ENCODE measurements at places on chromosomes 3 and 15.

DNA sequence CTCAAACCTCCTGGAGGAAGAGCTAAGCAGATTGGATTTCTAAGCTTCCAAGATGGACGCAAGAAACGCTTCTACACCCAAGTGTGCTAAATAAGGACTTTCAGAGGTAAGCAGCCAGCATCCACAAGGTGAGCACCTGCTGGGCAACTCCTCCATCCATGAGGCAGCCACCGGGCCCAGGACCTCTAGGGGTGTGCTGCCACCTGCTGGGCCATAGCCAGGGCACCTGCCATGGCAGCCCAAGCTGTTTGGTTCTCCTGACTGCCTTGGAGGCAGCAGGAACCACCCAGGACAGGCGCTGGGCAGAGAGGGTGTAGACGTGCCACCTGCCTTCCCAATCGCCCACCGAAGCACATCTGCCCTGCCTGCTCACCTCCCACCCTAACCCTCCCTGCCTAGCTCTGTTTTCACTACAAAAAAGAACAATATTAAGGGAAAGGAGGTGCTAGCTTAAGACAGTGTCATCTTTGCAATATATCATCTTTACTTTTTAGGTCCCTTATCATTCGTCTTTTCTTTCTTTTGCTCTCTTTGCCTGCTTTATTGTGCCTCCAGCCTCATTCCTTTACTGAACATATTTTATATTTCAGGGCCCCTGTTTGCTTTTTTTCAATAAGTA is 12.9 kb downstream of the C15orf62 start:
- peak; percentile 67 for DNase-seq

- DNase-seq = no peak
These were observed 176.5 kb upstream of the LYSMD4 start for GRCh38 chr15:99909592-99910295.

DNA sequence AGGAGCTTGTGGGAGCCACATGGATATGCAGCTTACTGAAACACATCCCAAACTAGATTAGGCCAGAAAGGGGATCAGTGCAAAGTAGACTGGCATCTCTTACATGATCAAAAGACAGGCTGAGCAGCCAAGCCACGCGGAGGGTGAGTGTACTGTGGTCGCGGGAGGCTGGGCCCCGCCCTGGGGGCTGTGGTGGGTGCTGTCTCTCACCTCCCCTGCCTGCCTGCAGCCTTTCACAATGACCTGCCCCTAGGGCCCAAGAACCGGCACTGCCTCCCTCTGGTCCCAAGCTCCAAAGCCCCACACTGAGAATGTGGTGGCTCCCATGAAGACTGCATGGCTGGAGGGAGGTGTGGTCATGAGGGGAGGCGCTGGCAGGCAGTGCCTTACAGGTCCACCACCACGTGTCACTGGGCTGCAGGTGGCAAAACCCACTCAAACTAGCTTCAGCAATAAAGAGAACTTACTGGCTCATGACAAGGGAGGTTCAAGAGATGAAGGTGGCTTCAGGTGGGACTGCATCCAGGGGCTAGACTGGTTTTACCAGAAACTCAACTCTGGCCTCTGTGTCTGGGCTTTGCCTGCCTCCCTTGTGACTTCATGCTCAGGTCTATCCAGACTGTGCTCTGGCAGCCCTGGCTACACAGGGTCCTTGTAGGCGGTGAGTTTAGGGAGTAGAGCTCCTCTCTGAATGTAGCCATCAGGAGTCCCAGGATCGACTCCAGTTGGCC is 27.4 kb upstream of the PLXND1 start:
- DNase-seq = no peak

DNA sequence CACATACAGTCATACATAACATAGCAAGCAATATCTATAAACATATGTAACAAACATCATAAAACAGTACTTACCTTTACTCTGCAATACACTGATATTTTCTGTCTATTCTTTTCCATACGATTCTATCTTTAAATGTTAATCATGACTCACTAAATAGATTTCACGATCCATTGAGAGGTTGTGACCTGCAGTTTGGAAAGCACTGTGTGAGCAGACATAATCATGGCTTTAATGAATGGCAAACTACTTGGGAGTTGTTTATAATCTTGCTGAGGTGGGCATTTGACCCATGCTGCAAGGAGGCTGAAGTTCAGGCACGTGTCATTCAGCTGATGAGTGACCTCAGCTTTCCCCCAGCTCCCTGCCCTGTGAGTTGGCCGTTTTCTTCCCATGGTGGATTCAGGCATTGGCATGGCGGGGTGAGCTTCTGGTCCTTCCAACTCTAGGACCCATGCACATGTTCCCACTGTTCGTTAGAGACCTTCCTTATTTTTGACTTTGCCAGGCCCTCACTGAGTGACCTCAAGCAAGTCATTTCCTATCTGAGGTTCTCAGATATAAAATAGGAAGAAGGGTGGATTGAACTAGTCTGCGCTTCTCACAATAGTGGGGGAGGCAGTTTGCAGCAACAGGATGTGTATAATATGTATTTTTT is 41.7 kb downstream of the PAQR5 start:
- no peak for DNase-seq

GRCh38 chr3:61875046-61875844 is 313.9 kb downstream of the PTPRG start:
- no peak for DNase-seq

DNA sequence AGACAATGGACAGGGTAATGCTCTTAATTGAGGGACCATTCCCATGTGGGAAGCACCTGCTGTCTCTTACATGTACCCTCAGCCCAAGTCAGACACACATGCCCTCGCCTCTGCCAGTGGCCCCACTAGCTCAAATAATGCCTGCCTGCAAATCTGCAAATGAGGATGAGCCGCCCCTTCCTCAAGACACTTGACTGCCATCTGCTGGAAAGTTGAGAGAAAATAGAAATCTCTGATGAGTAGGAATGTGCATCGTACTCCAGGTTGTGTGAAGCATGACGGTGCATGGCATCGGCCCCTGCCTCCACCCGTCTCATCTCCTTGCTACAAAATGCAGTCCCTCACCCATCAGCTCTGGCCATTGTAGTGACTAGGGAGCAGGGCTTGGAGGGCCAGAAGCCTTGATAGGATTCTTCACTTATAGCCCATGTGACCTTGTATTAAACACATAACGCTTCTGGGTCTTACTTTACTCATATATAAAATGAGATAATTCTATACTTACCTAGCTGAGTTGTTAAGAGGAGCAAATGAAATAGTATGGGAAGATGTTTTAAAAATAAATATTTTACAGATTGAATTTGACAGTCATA is 6.3 kb upstream of the SCN5A start:
- DNase-seq = no peak

GRCh38 chr15:57215881-57216280 is 160.4 kb upstream of the CGNL1 start:
- no peak for DNase-seq

DNA sequence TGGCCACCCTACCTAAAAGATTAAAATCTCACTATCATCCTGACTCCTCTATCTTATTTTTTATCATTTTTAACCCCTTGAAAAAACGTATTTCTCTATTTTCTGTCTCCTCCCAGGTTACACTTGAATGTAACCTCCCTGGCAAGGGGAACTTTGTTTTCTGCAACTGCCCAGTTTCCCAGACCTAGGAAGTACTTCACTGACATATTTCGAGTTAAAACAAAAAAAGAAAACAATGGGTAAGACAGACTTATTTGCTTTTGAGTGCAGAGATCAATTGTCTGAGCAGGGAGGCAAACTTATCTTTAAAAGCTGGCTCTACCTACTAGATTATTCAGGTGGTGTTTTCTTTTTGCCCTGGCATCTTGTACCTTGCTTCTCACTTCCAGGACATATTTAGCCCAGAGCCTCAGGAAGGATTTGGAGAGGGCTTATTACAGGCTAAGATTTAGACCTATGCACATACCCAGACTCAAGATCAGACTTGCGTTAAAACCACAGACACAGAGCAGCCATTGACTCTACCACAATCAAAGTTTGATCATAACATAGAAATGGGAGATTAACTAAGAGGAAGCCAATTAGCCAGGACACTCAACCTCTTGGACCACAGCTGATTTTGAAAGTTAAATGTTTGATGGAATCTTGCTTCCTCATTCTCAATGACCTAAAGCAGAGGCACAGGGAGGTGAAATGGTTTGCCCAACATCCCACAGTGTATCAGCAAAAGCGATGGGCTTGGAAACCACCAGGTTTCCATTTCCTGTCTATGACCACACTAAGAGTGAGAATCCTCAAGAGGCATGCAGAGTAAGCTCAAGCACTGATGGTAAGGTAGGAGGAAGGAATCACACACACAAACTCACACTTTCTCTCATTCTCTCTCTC is 169.5 kb upstream of the THBS1 start:
- no peak for DNase-seq

GRCh38 chr3:113927556-113927955 is 20.3 kb upstream of the ZDHHC23 start:
- DNase-seq = no peak

DNA sequence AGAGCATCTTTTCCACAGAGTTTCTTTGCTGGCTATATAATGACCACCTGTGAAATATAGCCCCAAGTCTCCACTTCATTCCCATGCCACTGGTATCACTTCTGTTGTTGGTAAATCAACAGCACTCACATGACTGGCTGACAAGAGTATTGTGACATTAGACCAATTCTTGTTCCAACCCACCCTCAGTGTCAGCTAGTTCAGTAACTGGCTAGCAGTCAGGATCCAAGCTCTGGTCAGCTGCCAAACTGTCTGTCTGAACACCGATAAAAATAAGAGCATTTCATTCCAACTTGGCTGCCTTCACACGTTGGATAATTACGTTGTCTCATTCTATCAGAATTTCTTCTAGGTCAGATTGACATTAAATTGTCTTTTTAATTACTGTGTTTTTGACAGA is 166.5 kb downstream of the USP13 start:
- DNase-seq = no peak

- no peak for DNase-seq
These were observed 32.3 kb downstream of the MYO1E start for GRCh38 chr15:59340325-59340724.

DNA sequence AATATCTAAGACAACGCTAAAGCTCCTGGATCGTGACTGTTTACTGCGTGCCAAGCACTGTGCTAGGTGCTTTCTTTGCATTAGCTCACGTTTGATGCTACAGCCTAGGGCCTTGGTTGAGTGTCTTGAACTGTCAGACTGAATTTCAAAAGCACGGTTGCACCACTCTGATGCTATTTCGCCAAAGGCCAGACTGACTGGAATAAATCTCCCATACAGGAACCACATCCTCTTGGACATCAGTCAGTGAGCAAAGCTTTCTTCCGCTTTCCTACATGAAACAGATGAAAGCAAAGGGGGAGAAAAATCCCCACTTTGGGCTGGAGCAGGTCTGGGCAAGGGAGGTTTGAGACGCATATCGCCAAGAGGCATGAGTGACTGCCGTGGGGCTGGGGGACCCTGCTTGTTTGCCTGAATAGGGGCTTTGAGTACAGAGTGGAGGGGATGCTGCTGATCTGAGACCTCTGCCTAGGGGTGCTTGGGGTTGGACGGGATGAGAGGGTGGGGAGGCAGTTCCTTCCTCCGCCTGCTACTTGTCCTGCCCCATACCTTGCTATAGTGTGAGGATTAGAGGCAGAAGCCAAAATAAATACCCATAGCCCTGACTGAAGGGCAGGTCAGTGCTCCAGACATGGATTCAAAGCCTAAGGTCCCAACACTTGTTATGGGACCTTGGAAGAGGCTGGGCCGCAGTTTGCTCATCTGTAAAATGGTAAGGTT is 5.3 kb downstream of the FGD5 start:
- DNase-seq = no peak

DNA sequence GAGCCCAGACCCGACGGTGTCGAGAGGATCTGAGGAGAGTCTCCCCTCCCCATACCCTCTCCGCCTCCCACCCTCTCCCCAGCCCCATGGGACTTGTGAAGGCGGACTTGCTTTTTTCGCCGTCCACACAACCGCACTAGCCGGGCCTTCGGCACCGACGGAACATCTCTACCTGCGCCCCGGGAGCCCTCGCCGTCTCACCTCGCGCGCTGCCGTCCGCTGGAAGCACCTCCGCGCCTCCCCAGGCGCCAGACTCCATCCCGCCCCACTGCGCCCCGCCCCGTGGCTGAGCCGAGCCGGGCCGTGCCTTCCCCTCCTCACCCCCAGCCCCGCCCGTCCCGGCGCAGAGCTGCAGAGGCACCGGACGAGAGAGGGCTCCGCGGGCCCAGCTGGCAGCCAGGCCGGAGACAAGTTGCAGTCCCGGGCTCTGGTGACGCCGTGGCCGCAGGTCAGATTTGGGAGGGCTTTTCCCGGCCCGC is at the start of the genes DUOX1 and DUOXA1:
DUOX1 (plus strand) TSS at position 344 of the 479 bp plus-strand sequence. CDS start 1,973 bp downstream, outside the sequence.
DUOXA1 (minus strand) TSS at position 229 of the 479 bp plus-strand sequence. CDS start 6,865 bp downstream, outside the sequence.
- peak; percentile 12 for DNase-seq

DNA sequence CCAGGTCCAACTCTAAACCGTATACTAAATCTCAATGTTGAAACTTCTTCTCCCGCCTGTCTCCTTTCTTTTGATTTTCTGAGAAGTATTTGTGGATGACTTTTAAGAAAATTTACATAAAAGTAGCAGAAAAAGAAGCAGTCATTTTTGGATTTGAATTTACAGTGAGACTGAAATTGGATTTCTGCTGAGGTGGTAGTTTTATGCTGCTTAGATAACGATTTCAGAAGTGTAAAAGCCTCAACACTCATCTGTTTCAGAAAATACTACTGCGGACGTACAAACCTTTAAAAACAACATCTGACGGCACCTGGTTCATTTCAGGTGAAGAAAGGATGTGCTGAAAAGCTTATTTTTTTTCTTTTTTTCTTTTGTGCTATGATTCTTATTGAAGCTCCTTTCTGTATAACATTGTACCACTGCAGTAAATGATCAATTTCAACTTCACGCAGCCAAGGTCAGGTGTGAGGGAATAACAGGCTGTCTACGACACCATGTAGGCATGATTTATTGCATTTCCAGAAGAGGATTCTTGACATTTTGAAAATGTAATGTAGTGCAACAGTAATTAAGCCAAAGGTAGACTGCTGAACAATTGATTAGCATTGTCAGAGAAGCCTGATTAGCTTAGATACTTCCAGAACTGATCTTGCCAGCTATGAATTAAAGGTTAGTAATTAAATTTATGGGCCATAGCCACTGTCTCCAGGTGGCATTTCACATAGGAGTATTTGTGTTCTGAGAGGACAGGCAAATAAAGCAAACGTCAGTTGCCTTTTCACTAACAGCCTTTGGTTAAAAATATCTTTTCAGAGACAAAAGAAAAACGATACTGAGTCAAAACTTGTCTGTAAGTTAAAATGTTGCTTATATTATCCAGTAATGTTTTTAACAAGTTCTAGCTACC is 134.6 kb upstream of the KBTBD8 start:
- no peak for DNase-seq

- DNase-seq = no peak
These were observed 349.3 kb downstream of the ERC2 start for GRCh38 chr3:56118968-56119367.

GRCh38 chr3:179969525-179969924 is 67.2 kb downstream of the PEX5L start:
- DNase-seq = no peak

- no peak for DNase-seq
These were observed 3.7 kb downstream of the CHST13 start for GRCh38 chr3:126527455-126528211.

- no peak for DNase-seq
These were observed 80.8 kb downstream of the RFTN1 start for GRCh38 chr3:16432714-16433113.
